ENCODE measurements at places on chromosomes 12 and 14.
A peak's percentile ranks its signal among the peaks of the same experiment; 100 is the strongest.

GRCh38 chr12:40971911-40972310 is 216.2 kb upstream of the PDZRN4 start:
- no peak for DNase-seq

DNA sequence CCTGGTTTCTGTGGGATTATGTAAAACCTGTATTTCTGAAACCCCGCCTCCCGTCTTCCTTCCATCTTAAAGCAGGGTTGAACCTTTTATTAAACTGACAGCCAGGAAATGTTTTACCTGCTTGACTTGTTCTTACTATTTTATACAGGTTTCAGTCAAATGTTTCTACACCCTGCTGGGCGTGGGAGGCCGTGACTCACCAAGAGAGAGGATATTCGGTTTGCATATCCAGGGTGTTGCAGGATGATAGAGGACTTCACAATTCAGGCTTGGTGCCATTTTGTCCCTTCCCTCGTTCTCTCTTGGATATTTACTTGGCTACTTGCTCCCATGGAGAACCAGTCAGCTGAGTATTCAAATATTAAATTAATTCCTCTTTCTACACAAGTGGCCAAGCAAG is 69.7 kb downstream of the ARF6 start:
- no peak for DNase-seq

DNA sequence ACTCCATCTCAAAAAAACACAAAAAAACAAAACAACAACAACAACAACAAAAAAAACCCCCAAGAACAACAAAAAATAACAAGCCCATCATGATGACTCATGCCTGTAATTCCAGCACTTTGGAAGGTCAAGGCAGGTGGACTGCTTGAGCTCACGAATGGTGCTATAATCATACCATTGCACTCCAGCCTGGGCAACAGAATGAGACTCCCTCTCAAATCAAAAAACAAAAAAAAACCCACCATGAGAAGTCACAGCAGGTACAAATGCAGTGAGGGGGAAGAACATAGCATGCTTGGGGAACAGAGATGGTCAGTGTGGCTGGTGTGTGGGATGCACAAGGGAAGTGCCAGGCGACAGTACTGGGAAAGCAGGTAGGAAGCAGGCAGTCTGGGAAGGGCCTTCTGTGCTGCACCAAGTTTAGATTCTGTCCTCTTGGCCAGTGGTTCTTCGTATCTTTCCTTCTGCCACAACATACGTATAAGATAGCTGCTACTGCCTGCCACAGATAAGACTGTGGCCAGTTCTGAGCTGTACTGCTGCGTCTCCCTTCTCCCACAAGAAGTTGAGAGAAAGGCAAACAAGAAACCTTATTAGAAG is 28.0 kb downstream of the ATG14 start:
- no peak for DNase-seq

GRCh38 chr12:57146092-57146491 is 1.3 kb downstream of the LRP1-AS start:
- DNase-seq, result no peak

DNA sequence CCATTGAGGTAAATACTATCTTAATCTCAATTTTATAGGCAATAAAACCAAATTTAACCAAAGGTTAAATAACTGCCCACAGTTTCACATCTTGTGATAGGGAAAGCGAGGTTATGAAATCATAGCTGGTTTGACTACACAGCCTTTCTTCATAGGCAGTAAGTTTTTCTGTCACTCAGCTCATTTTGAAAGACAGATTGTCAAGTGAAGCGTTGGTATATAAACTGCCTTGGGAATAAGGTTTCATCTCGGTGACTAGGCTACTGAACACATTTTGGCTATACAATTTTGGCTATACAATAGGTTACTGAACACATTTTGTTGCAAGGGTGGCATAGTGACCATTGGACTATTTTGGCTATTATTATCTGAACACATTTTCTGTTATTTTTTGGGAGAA is 793.7 kb downstream of the TRHDE start:
- DNase-seq, result no peak

- DNase-seq, result peak; percentile 37
These were observed 2.2 kb downstream of the SCARB1 start for GRCh38 chr12:124861492-124861891.

DNA sequence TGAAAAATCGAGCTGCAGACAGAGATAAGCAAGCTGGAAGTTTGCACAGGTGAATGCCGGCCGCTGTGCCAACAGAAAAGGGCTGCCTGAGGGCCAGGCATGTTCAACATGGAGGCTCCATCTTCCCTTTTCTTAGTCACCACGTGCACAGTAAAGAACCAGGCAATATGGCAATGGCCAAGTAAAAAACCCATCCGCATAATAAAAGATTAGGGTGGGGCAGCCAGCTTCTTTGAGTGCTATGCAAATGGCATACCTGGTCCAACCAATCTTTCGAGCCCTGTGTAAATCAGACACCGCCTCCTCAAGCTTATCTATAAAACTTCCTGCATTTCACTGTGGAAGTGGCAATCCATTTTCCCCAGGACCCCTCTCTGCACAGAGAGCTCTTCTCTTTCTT is 16.7 kb downstream of the PNP start:
- DNase-seq, result no peak

- DNase-seq, result no peak
These were observed 103.8 kb upstream of the FKBP4 start for GRCh38 chr12:2691006-2691344.

GRCh38 chr12:84976133-84976532 is 59.9 kb downstream of the TSPAN19 start:
- DNase-seq, result no peak

DNA sequence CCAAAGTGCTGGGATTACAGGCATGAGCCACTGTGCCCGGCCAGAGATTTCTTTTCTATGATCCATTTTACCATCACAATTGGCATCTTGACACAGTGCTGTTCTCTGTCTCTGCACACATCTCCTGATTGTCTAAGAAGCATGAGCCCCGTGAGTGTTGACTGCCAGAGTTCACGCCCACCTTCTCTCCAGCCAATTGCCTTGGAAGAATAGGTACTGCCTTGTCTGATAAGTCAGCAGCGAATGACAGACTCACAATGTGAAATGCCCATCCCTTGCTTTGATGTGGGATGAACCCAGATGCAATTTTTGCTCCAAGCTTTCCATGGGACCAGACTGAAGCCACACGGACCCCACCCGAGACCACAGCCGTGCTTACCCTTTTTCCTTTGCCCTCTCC is 19.3 kb downstream of the EIF5 start:
- DNase-seq, result no peak

GRCh38 chr14:57961786-57962060 is 95.8 kb upstream of the SLC35F4 start:
- no peak for DNase-seq

GRCh38 chr14:61179796-61180398 is 101.2 kb downstream of the TMEM30B start:
- no peak for DNase-seq

DNA sequence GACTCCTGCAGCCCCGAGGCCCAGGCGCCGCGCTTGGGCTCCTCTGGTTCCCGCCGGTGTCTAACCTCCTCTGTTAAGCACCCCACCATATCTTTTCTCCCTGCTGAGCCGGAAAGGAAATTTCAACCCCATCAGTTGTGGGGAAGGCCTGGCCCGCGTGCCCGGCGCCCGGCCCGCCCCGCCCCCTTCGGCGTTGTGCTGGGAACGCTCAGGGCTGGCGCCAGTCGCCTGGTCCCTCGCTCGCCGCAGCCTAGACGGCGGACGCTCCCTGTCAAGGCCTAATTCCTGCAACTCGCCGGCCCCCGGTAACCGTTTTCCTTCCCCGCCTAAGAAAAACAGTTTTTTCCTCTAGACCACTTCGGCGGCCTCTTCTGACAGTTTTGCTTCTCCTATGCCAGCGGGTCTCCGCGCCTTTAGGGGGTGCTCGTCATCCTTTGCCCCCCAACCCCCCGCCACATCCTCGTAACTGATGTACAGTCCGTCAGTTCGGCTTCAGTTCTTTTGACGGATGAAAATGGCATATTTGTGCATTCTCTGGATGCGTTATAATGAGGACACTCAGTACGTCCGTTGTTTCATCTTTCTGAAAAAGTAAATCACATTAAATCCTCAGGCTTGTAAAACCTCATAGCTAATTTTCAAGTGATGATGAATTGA is 506 bp upstream of the NAP1L1 start:
- peak; percentile 27 for DNase-seq

DNA sequence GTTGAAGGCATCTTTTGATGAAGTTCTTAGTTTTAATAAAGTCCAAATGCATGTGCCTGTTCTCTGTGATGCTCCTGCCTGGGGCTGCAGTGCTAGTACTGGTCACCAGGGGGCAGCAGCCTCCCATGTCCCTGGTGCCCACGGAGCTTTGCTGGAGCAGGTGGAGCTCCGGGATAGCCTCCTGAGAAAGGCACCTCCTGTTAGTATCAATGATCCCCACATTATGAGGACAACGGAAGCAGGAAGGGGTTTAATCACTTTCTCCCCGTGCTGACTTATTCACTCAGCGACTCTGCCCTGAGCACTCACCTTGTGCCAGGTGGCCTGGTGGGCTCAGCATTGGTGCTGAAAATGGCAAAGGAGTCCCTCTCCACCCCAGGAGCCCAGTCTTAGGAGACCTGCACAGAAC is 123.0 kb upstream of the PZP start:
- no peak for DNase-seq

DNA sequence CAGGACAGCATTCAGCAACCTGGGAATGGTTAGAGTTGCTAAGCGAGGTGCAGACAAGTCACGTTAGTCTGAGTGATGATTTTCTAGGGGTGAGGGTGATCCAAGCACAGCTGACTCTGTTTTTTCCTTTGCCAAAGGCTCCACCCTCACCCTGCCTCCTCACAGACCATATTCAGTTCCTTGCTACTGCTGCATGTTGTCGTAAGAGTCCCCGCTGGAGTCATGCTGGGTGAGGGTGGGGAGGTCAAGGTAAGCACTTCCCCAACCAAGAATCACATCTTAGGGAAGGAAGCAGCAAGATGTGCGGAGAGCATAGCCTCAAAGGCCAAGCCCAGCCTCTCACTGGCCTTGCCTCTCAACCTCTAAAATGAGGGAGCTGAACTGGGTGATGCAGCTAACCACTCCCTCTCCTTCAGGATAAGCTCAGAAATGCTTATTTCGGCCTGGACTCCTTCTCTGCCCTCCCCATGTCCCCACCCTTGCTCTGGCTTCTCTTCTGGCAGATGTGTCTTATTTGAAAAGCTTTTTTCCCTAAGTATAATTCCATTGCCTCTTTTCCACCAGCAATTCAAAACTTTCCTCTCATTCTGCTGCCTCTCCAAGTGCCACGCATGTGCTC is 66.9 kb upstream of the ACTN1 start:
- peak; percentile 48 for DNase-seq

DNA sequence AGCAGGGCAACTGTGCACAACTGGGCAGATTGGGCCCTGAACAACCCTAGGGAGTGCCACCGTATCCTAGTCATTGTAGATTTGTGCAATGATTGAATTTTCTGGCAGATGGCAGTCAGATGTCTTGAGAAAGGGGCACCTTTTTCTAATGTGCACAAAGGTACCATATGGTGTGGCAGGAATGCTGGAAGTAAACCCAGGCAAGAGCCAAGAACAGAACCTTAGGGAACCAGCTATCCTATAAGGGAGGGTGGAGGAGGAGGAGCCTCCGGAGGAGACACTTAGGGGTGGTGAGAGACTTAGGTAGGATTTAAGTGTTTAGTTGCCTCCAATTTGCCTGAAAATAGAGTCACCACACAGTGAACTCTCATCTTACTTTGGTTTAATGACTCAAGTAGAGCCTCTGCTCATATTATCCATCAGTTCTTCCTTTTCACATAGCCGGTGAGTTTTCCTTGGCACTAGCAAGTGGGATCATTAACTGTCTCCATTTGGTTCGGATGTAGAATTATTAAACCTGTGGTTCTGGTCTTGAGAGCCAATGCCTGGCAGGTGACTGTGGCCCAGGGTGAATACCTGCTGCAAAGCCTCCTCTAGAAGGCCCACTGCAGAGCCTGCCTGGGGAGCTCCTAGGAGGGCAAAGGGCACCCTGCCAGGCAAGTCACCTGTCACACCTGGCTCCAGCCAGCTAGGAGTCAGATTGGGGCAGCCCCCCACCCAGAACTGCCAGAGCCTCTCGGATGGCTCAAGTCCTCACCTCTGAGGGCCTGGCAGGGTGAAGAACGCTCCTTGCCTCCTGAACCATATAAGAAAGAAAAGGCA is 184.4 kb upstream of the HIF1A start:
- DNase-seq, result no peak

DNA sequence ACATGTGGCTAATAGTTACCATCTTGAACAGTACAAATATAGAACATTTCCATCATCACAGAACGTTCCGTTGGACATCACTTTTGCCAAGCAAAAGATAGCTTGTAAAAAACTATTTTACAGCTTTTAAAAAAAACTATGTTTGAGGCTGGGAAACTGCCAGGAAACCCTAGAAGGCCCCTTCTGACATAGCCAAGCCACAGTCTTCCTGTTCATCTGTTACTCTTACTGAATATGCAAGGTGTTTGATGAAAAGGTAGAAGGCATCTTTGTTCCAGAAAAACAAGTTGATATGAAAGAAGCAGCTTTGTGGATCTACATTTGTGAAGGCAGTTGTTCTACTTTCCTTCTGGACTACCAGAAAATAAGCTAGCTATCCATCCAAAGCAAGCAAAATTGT is 23.6 kb upstream of the WNK1 start:
- no peak for DNase-seq

DNA sequence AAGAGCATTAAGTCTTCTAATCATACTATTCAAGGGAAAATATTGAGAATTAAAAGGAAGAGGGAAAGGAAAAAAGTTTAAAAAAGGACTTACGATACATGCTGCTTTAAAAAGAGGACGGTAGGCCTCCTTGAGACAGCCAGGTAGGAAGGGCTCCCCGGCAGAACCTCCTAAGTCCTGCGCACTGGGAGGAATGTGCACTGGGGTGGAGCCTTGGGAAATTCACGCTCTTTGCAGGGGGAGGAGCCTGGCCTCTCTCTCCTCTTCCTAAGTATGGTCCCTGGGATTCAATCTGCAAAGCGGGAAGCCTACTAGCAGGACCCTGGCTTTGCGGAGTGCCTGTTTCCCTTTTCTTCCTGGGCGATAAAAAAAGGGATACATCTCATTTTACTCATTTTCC is 553.0 kb downstream of the RPS29 start:
- DNase-seq, result no peak

GRCh38 chr12:95037906-95038305 is 34.4 kb upstream of the NDUFA12 start:
- DNase-seq, result no peak

GRCh38 chr12:3315201-3315661 is 175.8 kb upstream of the PRMT8 start:
- DNase-seq, result no peak

DNA sequence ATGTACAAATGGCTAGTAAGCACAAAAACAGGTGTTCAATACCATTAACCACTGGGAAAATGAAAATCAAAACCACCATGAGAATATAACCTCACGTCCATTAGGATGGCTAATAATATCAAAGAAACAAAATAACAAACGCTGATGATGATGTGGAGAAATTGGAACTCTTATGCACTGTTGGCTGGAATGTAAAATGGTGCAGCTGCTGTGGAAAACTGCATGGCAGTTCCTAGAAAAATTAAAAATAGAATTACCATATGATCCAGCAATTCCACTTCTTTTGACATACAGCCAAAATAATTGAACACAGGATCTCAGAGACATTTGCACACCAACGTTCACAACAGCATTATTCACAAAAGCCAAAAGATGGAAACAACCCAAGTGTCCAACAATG is 51.5 kb downstream of the TMPRSS12 start:
- no peak for DNase-seq

GRCh38 chr12:48630346-48630745 is 51.7 kb downstream of the KANSL2 start:
- no peak for DNase-seq
